ENCODE measurements at places on chromosomes 1 and 21.

GRCh38 chr21:17598437-17598836, 14.3 kb downstream of the BTG3 start:
- ATAC-seq = no peak

- ATAC-seq = no peak
Observed at GRCh38 chr21:14620152-14620551, 74.0 kb upstream of the SAMSN1 start.

- no peak for ATAC-seq
Observed at GRCh38 chr1:30877205-30877912, 31.2 kb downstream of the SDC3 start.

DNA sequence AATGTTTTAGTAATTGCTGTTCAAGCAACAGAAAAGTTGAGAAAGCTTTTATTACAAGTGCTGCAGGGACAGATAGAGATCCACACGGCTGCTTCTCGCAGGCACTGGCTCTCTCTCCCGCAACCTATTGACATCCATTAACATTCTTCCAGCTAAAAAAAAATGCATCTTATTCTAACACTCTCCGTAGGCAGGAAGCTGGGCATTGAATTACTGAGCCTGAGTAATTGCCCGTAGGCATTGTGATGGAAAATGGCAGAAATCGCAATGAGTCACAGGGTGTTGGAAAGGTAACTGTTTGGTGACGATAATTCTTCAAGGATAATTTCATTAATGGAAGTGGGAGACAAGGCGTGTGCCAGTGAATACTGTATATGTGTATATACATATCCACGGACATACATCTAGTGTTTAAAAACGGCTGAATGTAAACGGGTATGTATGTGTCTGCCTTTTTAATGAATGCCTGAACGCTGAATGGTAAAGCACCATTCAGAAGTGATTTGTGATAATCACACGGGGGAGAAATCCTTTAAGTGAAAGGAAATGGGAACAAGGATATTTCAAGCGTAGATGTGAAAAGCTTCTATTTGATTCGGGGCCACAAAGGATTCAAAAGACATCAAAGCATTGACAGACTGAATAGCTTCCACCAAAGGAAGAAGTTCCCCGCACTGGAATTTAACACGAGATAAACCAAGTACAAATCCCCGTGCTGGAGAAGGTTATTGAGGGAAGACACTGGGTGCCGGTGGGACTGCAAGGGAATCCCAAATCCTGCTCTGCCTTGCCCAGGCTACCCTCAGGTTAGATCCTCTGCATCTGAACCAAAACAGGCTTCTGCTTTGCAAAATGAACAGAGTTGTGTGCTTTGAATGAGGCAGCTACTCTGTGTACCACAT, 567.2 kb downstream of the NPHP4 start:
- ATAC-seq = no peak

GRCh38 chr1:201888282-201889089, at the start of gene SHISA4:
Gene SHISA4, plus strand, starts transcription at chr1:201888898. Its CDS starts 97 bp downstream, at chr1:201888995.
- ATAC-seq = peak; percentile 93

- no peak for ATAC-seq
Observed at GRCh38 chr1:172350856-172351255, 69.6 kb upstream of the C1orf105 start.

DNA sequence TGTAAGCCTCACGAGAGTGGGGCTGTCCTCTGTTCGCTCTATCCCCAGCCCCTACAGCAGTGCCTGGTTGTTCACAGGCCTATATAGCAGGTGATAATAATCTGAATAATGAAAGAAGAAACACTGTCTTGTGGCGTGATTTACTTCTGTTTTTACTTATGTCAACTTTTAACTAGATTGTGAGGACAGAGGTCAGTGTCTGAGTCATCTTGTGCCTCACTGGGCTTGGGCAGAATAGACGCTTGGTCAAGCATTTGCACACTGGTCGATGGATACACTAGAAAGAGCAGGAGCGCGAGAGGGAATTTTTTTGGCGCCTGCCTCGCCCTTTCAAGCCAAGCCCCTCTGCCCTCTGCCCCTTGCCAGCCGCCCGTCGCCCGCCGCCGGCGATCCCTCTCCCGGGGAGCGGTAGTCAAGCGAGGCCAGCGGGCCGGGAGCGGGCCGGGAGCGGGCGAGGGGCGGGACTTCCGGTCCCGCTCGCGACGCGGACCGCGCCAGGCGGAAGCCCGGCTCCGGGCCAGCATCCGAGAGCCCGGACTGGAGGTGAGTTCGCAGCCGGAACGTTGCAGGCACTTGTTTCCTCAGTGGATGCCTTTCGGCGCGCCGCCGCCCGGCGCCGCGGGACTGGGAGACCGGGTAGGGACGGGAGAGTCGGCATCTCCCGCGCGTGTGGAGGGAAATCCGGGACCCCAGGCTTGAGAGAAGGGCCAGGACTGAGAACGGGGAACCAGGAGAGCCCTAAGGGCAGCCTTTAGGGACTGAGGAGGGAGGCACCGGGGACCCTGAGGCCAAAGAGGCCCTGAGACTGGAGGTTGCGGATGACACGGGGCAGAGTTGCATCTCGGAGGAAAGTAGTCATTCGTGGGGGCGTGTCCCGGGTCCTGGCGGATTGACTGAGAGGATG, at the start of gene DISP1:
Gene DISP1, plus strand, starts transcription at position 504 of the 904 bp plus-strand sequence. CDS start 127,785 bp downstream, outside the sequence.
- ATAC-seq = peak; percentile 85
